ENCODE measurements at places on chromosomes 11 and 22.

DNA sequence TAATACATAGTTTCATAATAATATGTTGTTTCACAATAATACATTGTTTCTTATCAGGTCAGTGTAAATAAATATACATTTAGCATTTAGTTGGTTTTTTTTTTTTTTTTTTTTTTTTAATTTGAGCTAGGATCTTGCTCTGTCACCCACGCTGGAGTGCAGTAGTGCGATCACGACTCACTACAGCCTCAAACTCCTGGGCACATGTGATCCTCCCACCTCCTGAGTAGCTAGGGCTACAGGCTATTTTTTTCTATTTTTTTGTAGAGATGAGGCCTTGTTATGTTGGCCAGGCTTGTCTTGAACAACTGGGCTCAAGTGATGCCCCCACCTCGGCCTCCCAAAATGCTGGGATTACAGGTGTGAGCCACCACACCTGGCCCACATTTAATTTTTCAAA lies 43.5 kb downstream of the MIAT start:
- no peak for DNase-seq

DNA sequence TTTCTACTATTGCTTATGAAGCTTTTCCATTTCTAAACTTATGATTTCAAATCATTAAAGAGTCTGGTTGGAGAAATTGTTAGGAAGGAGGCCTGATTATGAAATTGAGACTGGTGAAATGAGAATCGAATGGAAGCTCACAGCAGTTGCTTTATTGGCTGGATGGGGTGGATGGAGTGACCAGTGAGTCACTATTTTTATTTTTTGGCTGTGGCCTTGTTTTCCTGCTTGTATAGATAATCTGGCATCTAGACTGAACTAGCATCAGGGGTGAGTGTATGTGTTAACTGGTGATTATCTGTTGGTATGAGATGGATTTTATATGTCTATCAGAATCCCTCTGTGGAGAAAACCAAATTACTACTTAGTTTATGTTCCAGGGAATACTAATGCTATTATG lies 36.2 kb downstream of the UVRAG start:
- DNase-seq, result peak; percentile 47

DNA sequence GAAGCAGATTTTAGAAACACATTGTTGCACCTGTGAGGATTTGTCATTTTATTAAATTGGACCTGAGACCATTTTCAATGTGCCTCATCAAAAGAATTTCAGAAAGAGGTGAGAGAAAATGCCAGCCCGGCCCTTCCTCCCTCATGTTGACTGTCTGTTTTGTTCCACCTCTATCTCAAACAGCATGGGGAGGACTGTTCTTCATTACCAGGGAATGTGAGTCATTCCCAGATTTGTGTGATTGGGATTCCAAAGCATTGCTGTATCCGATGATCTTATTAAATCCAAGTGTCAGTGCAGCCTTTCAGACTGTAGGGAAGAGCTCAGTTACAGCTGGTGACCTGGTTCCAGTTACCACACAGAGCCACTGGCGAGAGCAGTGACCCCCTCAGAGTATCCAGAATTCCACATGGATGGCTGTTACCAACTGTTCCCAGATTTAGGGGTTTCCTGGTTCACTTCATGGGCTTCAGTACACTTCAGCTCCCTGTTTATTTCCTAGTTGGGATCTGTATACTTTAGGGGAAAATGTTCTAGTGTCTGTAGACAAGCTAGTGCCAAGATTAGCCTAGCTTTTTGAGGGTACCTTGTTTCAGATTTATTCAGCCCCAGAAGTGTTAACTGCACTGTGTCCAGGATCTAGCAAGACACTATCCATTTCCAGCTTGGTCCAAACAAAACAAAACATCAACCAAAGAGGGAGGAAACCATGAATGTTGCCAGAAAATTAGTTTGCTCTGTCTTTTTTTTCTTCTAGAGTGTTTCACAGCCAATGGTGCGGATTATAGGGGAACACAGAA lies 20.9 kb downstream of the KREMEN1 start:
- peak; percentile 89 for DNase-seq

DNA sequence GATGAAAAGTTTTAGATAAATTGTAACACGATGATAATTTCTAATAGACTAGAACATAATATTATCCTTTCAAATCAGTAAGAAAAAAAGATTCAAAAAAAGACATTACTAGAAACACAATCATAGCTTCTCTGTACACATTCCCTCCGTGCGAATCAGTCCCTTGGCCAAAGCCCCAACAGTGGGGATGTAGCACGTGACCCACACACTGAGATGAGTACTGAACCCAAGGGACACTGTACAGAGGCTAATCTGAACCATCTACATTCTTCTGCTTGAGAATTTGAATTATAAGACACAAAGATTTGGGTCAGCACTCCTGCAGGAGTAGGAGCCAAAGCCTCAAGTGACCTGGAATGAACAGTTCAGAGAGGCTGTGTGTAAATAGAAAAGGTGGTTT lies 353.7 kb downstream of the INSC start:
- peak; percentile 36 for DNase-seq

- no peak for DNase-seq
These were observed 15.2 kb downstream of the FCHSD2 start for GRCh38 chr11:73126804-73127480.

DNA sequence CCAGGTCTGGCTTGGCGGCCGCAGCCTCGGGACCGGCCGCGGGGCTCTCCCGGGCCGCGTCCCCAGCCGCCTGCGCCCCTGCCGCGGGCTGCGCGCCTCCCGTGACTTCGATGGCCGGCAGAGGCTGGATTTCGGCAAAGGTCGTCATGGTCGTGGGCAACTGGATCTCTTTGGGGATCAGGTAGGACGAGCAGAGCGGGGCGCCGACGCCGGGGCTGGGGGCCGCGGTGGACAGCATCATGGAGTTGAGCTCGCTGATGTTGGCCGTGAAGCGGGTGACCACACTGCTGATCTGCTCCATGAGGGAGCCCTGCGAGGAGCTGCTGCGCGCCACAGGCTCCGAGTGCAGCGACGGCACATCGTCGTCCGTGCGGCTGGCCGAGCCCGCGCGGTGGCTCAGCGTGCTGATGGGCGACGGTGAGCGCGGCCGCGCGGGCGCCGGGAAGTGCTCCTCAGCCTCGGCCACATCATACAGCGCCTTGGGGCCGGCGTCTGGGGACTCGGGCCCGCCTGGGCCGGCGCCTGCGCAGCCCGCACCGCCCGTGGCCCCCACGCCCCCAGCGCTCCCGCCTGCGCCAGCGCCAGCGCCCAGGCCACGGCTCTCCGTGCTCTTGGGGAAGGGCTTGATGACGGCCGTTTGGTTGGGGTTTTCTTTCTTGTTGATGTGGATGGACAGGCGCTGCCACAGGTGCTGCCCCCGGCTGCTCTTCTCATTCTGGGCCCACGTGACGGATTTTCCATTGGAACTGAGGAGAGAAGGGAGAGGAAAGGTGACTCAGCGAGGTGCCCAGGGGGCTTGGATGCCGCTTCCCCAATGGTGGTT lies 171.4 kb upstream of the CTSC start:
- peak; percentile 25 for DNase-seq
